AG04449 (cell line): ENCODE measurements at places on chromosomes 16 and 17.

DNA sequence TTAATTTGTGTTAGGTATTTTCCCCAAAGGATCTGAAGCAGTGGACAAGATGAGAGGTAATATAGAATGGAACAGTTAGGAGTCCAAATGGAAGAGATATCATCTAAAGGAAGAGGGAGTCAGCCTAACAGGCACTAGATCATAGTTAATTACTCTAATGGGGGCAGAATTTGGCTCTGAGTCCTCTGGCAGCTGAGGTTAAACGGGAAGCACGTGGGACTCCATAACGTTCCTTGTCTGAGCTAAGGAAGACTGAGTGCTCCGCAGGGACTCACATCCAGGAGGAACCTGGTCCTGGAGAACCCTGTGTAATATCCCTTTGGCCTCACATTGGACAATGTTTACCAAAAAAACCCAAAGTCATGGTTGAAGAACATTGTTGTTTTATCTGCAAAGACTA, 46.6 kb upstream of the TEX2 start:
- DNase-seq: no peak

GRCh38 chr16:81779536-81780320, 637 bp downstream of the PLCG2 start:
- DNase-seq: no peak

- no peak for DNase-seq
Measured at GRCh38 chr16:54873071-54873470, 57.6 kb upstream of the IRX5 start.

DNA sequence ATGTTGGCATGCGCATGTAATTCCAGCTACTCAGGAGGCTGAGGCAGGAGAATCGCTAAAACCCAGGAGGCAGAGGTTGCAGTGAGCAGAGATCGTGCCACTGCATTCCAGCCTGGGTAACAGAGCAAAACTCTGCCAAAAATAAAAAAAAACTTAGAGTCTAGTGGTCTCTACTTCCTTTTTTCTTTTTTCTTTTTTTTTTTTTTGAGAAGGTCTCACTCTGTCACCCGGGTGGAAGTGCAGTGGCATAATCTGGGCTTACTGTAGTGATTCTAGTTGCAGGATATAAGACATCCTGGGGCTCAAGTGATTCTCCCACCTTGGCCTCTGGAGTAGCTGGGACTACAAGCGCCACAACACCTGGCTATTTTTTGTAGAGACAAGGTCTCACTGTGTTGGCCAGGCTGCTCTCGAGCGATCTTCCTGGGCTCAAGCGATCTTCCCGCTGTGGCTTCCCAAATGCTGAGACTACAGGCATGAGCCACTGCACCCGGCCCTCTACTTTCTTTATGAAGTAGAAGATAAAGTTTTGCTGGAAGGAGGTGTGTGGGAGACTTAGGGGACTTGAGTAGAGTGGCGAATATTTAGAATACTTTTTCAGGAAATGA, 47.9 kb upstream of the TAOK1 start:
- DNase-seq: no peak

- DNase-seq: no peak
Measured at GRCh38 chr17:50470426-50470825, 1.7 kb upstream of the CHAD start.

- no peak for DNase-seq
Measured at GRCh38 chr16:55943267-55943666, 68.1 kb upstream of the CES5A start.

DNA sequence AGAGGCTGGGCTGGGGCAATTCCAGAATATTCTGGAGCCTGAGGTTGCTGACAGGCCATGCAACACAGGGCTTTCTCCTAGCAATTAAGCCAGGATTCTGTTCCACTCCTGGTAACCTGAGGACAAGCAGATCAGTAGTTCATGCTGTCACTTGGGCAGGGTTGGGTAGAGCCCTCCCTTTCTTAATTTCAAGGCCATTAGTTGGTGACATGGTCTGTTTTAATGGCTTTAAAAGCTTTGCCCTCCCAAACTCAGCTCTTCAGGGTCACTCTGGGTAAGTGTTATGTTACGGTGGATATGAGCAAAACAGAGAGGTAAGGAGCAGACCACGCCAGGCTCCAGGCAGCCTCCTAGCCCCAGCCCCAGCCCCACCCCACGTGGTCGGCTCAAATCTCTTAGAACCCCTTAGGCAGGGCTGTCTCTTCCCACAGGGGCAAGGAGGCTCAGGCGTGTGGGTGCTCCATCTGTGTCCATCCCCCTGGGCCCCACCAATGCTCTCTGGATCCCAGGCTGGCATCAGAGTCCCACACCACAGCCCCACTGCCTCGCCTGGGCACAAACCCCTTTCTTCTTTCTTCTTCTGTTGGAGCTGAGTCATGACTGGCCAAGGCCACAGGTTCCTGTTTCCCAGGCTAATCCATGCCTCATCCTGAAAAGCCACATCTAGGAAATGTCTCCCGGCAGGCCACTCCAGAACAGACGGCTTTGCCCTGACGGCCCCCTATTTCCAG, 27.5 kb downstream of the CEP295NL start:
- DNase-seq: no peak

- no peak for DNase-seq
Measured at GRCh38 chr17:30241051-30241450, 5.6 kb upstream of the SLC6A4 start.

DNA sequence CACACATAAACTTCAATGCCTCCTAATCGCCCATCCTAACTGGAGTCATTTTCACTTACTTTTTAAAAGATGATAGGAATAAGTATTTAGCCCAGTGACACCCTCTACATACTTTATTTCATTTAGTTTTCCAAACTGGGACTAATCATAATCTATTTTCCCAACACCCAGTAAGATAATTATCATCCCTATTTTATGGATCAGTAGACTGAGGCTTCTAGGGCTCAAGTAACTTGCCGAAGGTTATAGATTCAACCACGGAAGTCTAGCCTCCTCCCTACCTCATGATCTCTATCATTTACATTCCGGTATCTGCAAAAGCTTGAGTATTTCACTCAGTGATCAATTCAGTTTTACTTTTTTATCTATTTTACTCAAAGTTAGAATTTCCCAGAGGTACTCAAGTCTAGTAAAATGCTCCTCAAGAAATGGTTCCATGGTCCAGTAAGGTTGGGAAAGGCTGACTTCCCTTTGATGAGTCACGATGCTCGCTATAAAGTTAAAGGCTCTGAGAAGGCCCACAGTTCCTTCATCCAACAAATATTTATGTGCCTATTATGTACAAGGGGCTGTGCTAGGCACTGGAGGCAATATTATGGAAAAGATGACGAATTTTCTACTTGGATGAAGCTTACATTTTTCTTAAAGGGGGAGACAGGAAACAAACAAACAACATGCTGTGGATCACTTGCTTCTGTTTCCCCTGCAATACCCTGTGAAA, 75.1 kb downstream of the TOX3 start:
- DNase-seq: no peak

- DNase-seq: no peak
Measured at GRCh38 chr17:30840771-30841170, 9.0 kb downstream of the ATAD5 start.

DNA sequence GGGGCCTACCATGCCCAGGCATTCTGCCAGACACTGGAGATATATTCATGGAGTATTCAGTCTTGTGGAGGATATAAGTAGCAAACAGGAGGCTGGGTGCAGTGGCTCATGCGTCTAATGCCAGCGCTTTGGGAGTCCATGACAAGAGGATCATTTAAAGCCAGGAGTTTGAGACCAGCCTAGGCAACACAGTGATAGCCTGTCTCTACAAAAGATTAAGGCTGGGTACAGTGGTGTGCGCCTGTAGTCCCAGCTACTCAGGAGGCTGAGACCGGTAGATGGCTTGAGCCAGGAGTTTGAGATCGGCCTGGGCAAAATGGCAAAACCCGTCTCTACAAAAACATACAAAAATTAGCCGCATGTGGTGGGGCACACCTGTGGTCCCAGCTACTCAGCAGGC, 37.7 kb upstream of the CDH3 start:
- DNase-seq: no peak

- no peak for DNase-seq
Measured at GRCh38 chr16:63185235-63185780, 1149.1 kb upstream of the CDH8 start.
